ENCODE measurements at places on chromosomes 2 and 18.

- DNase-seq = no peak
Observed at GRCh38 chr18:42011053-42011452, 56.0 kb downstream of the PIK3C3 start.

- DNase-seq = no peak
Observed at GRCh38 chr2:236054125-236054524, 114.1 kb downstream of the GBX2 start.

GRCh38 chr2:42025151-42025582 is 22.7 kb upstream of the PKDCC start:
- no peak for DNase-seq

- DNase-seq = no peak
Observed at GRCh38 chr2:170141865-170142264, 36.1 kb upstream of the MYO3B start.

DNA sequence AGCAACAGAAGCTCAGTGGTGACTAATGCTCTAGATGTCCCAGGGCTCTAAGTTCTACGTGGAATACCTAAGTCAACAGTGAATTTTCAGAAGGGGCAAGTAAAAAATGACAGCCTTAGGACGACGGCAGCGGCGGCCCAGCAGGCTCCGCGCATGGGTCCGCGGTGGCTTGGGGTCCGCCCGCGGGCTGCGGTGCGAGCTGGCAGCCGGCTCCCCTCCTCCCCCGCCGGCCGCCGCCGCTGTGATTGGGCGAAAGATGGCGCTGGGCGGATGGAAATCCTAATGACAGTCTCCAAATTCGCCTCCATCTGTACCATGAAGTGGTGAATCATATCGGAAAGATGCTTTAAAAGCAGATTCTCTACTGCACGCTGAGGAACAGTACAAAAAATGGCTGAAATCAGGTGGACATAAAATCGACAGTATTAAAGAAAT is 74.7 kb downstream of the HNRNPLL start:
- DNase-seq = peak; percentile 19

DNA sequence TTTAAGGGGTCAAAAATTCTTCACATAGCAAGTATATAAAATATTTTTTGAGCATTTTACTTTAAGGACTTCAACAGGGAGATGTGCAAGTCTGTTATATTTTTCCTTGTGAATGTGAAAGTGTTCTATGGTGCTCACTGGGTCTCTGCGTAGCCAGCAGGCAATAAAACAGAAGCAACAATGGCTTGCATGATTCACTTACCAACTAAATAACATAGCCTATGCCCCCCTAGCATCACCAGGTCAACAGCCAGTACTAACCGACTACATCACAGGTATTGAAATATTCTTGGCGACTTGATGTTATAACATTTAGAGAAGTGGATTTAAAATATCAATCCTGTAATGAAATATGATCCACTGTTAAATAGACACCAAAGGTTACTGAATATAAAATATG is 398.9 kb downstream of the XIRP2 start:
- DNase-seq = no peak

- DNase-seq = peak; percentile 70
Observed at GRCh38 chr18:13382366-13382953, 163.9 kb downstream of the LDLRAD4 start.

All from CD4-positive, alpha-beta T cell treated with Interleukin-15 for 4 hours (primary cell).